ENCODE measurements at places on chromosomes 11 and 22.

- no peak for DNase-seq
These were observed 28.1 kb downstream of the NRXN2 start for GRCh38 chr11:64694821-64695365.

- DNase-seq: no peak
These were observed 13.1 kb downstream of the APOL2 start for GRCh38 chr22:36226189-36226588.

- peak; percentile 45 for DNase-seq
These were observed 44.2 kb upstream of the MICAL2 start for GRCh38 chr11:12066056-12066798.

GRCh38 chr22:44707752-44708151 lies 5.7 kb downstream of the PRR5 start:
- DNase-seq: no peak

DNA sequence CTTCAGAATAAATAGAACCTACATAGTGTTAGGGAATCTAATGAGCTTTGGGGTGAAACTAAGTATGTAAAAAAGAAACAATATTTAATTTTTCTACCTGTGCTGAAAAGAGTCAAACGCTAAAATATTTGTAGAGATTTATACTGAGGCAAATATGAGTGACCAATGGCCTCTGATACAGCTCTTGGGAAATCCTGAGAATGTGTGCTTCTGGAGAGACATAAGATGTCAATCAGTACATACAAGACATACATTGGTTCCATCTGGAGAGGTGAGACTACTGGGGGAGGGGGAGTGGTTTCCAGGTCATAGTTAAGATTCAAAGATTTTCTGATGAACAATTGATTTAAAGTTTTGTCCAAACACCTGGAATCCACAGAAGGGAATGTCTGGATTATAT lies 970 bp downstream of the ASRGL1 start:
- no peak for DNase-seq

DNA sequence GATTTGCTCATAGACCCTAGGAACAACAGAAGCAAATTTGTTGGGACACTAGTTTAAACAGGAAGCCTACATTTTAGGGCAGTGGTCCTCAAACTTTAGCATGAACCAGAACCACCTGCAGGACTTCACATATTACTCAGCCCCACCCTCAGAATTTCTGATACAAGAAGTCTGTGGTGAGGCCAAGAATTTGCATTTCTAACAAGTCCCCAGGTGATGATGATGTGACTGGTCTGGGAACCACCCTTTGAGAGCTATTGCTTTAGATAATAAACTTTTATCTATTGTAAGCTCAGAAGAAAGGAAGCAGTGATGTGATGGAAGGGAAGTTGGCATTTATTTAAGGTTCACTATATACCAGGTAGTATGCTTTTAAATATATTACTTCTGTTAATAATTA lies 194.0 kb downstream of the FAM181B start:
- no peak for DNase-seq

- peak; percentile 87 for DNase-seq
These were observed 16.2 kb downstream of the LRRC32 start for GRCh38 chr11:76654298-76654851.

DNA sequence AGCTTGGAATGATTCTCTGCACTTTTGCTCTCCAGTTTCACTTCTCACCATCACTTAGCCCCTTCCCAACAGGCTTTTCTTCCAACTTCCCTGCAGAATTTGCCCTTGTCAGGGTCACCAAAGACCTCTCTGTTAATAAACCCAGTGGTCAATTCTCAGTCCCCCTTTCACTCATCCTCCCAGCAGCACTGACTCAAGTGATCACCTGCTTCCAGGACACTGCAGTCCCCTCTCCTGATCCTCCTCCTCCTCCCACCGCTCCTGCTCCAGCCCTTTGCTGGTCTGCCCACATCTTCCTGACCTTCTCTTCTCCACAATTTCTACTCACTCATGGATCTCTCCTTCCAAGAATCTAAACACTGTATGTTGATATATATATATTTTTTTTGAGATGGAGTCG lies 57.9 kb downstream of the SHISAL1 start:
- peak; percentile 45 for DNase-seq

- peak; percentile 82 for DNase-seq
These were observed 9.8 kb downstream of the KRTAP5-6 start for GRCh38 chr11:1706634-1707400.

DNA sequence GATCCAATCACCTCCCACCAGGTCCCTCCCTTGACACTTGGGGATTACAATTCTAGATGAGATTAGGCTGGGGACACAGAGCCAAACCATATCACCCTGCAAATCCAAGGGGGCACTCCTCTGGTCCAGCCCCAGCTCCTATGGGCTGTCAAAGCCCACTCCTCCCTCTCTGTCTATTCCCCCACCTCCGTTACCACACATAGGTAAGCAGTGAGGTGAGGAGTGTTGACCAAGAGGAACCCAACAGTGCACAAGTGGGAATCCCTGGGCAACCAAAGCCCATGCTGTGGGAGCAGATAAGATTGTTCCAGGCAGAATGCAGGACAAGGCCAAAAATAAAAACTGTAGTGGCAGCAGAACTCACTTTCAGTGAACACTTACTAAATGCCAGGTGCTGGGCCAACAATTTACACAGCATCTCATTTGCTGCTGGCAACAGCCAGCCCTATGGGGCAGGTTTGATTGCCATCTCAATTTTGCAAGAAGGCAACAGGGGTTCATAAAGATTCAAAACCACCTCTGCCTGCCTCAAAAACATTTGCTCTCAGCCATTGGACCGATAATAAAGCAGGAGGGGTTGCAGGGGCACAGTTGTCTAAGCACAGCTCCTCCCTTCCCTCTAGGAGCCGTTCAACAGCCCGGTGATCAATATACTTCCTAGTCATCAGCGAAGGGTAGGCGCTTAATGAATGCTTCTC lies 8.9 kb downstream of the SDF2L1 start:
- no peak for DNase-seq

GRCh38 chr11:83284501-83285150 lies 1.5 kb downstream of the CCDC90B start:
- DNase-seq: no peak

DNA sequence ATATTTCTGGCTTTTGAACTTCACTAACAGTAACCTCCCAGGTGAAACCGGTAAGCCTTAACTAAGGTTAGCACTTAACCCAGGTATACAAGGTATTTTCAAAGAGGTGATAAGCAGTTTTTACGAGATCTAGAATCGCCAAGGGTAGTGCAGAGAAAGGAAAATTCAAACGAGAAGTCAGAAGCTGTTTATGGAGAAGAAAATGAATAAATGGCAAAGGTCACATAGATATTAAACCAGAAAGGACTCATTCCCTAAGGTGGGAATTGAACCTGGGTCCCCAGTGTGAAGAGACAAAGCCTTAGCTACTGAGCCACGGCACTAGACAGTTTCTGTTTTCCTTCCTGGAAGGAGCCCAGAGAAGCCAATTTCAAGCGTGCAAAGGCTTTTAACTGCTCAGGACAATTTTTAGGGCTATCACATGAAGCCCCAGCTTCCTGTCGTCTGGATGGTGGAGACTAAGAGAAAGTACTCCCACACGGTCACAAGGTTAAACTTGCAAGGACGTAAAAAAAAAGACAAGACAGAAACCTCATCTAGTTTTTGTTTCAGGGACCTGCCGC lies 5.7 kb upstream of the C1QTNF6 start:
- no peak for DNase-seq

GRCh38 chr22:49909476-49910205 lies 8.6 kb downstream of the ALG12 start:
- DNase-seq: no peak

DNA sequence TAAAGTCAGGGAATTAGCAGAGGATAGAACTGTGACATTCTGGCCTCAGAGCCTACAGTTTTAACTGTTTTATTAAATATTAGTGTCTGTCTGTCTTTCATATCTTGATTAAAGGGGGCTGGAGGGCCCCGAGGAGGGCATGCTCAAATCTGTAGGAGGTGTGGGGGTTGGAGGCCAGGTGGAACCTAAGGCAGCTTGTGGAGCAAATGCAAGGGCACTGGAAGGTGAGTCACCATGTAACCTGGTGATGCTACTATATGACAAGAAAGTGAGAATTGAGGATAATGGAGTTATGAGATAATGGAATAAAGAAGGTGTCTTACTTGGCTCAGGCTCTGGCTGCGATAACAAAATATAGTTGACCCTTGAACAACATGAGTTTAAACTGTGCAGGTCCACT lies 27.3 kb upstream of the TMEM86A start:
- no peak for DNase-seq

- DNase-seq: no peak
These were observed 190.2 kb downstream of the SHANK2 start for GRCh38 chr11:71062199-71062598.

GRCh38 chr11:2489083-2489482 lies 44.3 kb downstream of the KCNQ1 start:
- no peak for DNase-seq

DNA sequence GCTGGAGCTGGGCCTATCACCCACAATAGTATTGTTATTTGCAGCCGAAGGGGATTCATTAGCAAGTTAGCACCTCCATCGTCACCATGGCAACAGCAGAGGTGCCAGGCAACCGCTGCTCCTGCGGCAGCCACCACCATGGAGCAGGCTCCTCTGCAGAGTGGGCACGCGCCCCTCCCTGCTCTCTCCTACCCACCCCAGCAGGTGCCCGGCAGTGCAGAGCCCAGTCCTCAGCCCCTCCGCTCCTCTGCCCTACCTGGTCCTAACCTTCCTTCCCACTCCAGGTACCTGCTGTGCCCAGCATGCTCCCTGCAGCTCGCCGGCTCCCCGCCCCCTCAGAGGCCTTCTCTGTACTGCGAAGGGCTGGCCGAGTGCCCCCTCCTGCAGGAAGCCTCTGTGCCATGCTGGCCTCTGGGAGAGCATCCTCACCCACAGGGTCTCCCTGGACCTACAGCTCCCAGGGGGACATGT lies 3.6 kb downstream of the DUSP8 start:
- DNase-seq: no peak

Measured in mesenteric fat pad (tissue), 1 donor.